ENCODE measurements at places on chromosomes 2 and 18. TPM values are rescaled to one million over a fixed set of nuclear protein-coding genes. Genes with fewer than 3 reads are reported as not detected.

Gene MSTN
- total RNA-seq: 0.64 TPM

- DNase-seq: no peak
Observed at GRCh38 chr2:5986801-5987787, 294.9 kb downstream of the SOX11 start.

GRCh38 chr2:189261431-189261841 is 81.9 kb upstream of the COL5A2 start:
- DNase-seq: no peak

Gene CDH7
- not detected for total RNA-seq

Gene CELF4
- total RNA-seq: not detected

DNA sequence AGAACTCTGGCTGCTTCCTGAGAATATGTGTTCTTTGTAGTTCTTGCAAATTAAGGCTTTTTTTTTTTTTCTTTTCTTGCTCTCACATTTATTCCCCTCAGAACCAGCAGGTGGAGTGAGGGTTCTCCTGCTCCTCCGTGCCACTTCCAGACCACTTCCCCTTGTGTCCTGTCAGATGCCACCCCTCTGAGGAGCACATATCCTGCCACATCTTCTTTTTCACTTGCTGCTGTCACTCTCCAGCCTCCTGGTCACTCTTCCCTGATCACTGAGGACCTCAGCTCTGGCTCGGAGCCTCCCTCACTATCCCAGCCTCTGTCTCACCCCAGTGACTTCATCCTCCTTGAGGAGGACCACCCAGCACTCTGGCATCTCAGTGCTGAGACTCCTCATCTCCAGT is 100.5 kb downstream of the TACR1 start:
- DNase-seq: no peak

Gene EVX2
- not detected for total RNA-seq

GRCh38 chr2:26493566-26493965 is 15.6 kb upstream of the OTOF start:
- DNase-seq: no peak

DNA sequence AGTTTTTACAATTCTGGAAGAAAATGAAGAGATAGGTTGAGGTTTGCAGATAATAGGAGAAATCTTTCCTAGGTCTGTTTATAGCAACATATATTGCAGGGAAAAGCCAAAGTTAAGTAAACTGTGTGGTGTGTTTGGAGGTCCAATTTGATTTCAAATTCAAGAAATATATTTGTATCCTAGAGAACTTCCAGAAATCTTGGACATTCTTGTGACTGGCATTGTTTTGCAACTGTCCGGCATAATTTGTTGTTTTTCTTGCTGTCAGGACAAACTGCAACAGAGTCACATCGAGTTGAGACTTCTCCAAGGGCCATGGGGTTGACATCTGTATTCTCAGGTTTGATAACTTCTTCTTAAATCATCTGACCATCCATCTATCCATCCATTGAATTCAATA is 170.9 kb upstream of the ZEB2 start:
- DNase-seq: no peak

GRCh38 chr2:236910781-236911495 is 174.8 kb upstream of the COPS8 start:
- no peak for DNase-seq

Gene ALPG
- not detected for total RNA-seq

DNA sequence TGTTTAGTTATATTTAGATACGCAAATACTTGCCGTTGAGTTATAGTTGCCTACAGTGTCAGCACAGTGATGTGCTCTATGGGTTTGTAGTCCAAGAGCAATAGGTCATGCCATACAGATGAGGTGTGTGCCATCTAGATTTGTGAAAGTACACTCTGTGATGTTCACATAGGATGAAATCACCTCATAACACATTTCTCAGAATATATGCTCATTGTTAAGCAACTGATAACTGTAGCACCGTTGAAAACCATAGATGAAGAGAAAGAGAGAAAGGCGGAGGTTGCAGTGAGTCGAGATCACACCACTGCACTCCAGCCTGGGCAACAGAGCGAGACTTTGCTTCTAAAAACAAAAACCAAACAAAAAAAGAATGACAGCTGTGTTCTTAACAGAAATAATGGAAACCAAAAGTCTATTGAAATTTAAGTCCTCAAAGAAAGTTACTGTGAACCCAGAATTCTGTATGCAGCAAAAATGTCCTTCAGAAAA is 9.5 kb downstream of the DGKD start:
- no peak for DNase-seq

Data from breast epithelium (tissue), 4 donors.